ENCODE measurements at places on chromosomes 16 and 17.

DNA sequence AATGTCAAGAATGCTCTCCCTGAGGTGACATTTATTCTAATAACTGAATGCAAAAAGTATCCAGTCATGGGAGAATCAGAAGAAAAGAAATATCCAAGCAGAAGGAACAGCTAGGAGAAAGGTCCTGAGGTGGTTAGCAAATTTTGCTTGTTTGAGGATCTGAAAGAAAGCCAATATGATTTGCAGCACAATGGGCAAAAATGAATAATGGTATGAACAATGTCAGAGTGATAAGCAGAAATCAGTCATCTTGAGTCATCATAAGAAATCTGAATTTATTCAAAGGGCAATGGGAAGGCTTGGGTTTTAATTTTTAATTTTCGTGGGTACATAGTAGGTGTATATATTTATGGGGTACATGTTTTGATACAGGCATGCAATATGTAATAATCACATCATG is 68.5 kb downstream of the BRIP1 start:
- DNase-seq = no peak

DNA sequence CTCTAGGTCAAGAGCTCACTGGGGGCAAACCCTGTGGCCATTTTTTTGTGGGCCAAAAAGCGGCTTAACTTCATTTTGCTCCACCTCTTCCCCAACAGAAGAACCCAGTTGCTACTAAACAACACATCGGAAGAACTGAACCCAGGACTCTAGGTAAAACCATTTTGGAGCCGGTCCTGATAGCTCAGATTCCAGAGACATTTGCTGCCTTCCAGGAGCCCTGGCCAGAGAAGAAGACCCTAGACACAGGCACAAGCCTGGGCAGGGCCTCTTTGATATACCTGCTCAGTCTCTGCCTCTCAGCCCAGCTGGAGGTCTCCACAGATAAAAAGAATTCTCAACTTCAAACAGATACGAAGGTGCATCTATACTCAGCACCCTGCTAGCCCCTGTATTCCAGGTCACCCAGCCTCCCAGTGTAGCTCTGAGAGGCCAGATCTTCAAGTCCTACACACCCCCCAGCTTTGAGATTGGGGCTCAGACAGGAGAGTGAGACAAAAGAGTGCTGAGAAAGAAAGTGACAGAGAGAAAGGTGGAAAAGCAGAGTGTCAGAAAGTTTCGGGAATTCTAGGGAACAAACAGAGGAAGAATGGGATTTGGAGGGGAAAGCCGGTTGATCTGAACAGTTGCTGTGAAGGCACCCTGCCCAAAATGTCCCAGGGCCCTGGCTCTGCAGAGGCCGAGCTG is 6.6 kb upstream of the HOXB9 start:
- peak; percentile 12 for DNase-seq

- no peak for DNase-seq
These were observed 140.8 kb downstream of the PRKCA start for GRCh38 chr17:66443166-66443565.

- no peak for DNase-seq
These were observed 72.3 kb downstream of the CYTH1 start for GRCh38 chr17:78709751-78710181.

GRCh38 chr16:67419502-67419901 is 3.2 kb upstream of the ZDHHC1 start:
- no peak for DNase-seq

DNA sequence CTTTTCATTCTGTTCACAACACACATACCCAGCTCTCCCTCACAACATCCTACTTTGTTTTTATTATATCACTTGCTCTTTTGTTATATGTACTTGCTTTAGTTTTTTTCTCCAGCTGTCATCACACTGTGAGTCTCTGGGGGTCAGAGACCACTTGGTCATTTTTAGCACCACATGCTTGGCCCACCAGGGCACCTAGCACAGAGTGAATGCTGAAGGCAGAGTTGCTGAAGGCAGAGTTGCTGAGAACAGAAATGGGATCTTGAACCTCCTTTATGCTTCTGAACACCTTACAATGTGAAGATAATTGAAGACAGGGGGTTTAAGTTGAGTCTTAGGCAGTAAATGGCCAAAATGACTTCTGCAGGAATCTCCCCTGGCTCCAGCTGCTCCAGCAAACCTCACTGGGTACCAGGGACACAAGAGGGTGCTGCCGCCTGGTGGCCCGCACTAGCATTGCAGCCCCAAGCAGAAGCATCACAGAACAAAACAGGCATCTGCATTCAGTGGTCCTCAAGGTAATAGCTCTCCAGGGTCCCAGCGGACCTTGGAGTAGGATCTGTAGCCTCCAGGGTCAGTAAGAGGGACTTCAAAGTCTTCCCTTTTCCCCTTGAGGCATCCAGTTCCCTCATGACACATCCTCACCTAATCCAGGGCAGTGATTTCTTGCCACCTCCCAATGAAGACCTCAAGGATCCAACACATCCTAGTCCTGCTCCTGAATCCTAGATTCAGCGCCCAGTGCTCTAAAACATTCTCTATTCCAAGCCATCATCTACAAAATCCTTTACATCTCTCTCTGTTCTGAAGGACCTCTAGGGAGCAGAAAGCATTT is 1972.6 kb downstream of the TP53TG3F start:
- no peak for DNase-seq

GRCh38 chr17:36791150-36791941 is 145.9 kb upstream of the LHX1 start:
- DNase-seq = no peak

Measured in femur (tissue), 1 donor.